NCI-H1436 (cell line): ENCODE measurements at places on chromosomes 7 and 10.

DNA sequence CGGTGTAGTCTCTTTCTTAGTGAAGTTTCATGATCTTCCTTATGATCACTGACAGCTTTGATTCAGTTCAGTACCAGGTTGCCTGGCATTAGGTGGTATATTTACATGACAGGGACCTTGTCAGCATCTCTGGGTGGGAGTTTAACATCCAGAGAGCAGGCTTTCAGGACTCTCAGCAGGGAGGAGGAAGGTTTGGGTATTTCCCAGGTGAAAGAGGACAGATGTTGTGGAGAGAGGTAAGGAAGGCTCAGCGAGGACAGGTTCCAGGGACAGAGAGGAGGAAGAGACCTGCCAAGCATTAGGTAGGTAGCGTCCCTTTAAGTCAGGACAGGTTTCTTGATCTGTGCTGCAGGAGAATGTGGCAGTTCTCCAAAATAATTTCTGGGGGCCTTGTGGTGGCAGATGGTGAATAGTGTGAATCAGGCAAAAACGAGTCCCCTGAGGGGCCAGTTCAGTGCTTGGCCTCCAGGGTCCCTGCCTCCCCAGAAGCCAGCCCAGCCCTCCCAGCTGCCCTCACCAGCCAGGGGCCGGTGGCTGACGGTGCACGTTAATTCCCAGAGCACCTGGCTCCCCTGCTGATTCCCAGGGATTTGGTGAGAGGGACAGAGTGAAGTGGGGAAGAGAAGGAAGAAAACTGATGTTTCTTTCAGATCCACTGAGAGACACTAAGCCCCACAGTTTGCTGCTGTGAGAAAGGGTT, 82.0 kb downstream of the VWC2 start:
- no peak for DNase-seq

DNA sequence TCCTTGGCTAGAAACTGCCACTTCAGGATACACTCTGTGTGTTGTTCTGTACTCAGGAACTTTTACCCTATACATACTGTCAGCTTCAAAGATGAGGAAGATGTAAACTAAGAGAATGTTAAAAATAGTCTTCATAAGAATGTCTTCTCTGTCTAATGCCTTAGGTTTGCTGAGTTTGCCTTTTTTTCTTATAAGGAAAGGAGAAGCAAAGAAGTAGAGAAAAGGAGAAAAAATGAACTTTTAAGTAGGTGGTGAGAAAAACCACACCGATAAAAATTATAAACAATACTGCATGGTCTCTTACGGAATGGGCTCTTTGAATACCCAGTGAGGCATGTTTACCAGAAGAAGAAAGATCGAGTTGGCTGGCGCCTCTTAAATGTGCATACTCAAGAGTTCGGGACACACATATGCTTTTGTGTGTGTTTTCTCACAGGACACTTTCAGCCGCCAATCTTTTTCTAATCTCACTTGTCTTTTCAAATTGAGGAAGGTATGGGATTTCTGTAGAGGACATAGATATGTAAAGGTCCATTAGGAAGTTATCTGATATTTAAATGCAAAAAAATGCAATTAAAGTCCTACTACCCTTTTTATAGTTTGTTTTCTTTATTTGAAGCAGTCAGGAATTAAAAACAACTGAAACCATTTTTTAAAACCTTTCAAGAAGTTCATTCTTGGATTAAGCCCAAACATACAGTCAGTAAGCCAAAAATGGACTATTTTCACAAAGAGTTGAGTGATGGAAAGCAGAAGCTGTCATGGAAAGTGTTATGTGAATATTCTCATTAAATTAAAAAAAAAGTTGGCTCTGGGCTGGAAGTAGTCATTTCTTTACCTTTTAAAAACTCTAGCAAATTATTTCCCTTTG, 100.6 kb upstream of the MDFIC start:
- no peak for DNase-seq

DNA sequence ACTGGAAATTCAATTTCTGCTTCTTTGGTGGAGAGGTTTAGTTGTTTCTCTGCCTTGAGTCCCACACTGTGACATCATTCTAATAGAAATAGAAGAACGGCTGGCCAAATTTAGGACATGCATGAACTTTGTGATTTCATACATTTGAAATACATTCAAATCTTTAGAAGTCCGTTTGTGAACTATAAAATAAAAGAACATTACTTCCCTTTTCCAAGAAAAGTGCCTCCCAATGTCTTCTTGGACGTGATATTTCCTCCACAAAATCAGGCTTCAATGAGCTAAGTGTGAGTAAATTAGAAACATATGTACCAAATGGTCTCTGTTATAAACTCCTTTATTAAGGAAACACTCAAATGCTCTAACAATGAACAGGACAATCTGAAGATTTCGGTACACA, 314.5 kb upstream of the AKR1E2 start:
- no peak for DNase-seq

DNA sequence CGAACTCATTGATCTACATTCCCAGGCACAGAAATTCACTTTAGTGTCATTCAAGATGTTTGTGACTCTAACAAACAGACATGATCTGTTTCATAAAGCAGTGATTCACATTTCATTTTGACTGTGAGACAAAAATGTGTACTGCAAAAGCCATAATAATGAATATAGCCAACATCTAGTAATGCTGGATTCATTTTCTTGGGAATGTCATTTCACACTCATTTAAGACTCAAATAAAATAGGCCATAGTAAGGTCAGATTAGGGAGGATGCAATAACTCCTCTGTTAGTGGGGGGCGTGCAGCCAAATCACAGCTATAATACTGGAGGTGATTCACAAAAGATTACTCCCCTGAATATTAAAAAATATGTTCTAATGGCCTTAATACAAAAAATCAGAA, 566.6 kb upstream of the ZWINT start:
- no peak for DNase-seq

DNA sequence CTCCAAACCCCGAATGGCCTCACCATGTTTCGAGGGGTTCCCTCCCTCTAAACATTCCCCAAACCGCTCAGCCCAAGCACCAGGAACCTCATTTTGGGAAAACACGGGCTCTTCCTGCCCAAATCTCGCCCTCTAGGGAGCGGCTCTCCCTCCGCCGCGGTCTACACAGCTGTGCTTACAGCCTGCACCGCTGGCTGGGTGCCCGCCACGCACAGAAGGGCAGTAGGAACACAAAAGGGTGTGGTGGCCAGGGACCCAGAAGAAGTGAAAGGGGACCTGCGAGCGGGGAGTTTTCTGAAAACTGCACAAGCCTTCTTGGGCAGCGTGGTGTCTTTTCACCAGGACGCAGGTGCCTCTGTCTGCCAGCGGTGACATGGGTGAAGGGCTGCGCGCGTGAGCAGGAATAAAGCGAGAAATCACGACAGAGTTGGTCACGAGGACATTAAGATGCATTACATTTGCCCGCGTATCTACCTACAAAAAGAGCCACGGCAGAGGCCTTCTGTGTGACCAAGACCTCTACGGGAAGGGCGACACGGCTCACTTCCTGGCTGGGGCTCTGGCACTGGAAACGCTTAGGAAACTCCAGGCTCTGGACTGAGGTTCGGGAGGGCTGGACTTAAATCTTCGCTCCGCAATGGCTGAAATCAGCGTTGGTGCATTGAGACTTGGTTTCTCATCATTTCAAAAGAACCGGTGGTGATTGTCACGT, 171.7 kb downstream of the LSM5 start:
- no peak for DNase-seq

DNA sequence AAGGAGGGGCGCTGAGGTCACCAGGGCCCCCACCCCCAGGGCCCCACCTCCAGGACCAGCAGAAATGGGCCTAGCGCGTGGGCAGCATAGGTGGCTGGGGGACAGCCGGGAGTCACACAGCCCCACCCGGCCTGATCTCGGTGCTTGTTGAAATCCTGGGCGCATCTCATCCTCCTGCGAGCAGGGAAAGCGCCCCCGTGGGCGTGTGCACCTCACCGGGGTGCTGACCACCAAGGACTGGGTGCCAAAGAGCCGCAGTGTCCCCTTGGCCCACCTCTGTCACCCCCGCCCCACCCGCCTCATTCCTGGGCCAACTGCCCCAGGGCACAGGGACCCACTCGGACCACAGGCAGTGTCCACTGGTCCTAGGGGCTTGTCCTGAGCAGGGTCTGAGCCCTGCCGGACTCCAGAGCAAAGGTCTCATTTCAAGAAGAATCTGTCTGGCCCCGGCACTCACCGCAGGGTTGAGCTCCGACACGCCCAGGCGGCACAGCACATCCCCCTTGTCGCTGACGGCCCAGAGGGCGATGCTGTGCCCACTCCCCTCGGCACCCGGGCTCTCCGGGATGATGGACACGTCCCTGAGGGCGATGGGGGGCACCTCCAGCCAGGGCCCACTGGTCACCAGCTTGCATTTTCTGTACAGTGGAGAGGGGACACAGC, 11.4 kb downstream of the BHLHA15 start:
- no peak for DNase-seq

DNA sequence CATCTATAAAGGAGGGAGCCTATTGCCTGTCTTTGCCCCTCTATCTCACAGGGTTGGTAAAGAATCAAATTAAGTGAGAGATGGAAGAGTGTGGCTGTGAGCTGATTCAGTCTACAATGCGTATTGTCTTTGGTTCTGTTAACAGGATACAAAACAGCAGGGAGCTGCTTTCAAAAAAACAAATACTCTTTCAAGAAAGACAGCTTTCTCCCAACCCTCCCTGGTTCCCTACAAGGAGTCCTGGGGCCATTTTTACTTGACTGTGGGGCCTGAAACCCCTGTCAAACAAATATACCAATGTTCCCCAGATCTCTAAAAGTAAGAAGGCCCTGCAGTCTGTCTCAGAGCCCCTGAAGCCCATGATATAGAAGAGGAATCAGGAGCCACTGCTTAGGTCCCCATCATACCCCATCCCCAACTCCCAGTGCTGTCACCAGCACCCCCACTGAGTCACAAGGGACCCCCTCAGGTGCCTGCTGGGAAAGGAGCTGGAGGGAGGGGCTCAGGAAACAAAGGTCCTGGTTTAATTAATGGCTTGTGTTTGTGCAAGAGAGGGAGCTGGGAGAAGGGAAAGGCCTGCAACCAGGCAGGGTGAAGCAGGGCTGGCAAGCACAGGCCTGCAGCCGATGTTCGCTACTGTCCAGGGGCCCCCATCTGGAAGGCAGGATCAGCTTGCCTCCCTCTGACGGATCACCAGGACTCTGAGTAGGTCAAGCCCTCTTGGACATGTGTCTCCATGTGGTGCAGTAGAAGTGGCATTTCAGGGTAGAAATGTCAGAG, 182.0 kb upstream of the GHITM start:
- DNase-seq, result no peak

- DNase-seq, result no peak
These were observed 78.5 kb upstream of the LANCL2 start for GRCh38 chr7:55286666-55287065.

DNA sequence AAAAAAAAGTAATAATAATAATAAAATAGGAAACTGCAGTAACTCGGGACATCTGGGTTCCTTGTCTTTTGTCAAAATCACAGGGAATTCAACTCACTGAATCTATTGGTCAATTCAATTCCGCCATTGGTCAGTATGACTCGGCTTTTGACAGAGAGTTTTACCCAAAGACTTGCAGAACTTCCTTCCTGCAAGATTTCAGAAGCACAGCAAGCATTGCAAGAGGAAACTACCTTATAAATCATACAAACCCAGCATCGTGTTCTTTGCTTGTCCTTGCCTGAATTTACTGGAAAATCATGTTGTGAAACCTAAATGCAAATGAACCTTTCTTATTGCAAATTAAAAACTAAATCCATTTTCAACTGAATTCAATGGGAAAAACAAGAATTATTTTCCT, 15.5 kb downstream of the KLF6 start:
- no peak for DNase-seq

GRCh38 chr7:122199171-122199570, 55.1 kb upstream of the AASS start:
- DNase-seq, result no peak

- DNase-seq, result no peak
These were observed 239.2 kb downstream of the GPAM start for GRCh38 chr10:111944331-111944730.

- no peak for DNase-seq
These were observed 408.7 kb upstream of the ADARB2 start for GRCh38 chr10:2145926-2146478.

GRCh38 chr10:104277785-104278184, 8.8 kb downstream of the GSTO2 start:
- DNase-seq, result no peak

GRCh38 chr10:129641982-129642381, 174.9 kb downstream of the MGMT start:
- no peak for DNase-seq

GRCh38 chr7:44383566-44383965, 58.2 kb upstream of the CAMK2B start:
- no peak for DNase-seq

DNA sequence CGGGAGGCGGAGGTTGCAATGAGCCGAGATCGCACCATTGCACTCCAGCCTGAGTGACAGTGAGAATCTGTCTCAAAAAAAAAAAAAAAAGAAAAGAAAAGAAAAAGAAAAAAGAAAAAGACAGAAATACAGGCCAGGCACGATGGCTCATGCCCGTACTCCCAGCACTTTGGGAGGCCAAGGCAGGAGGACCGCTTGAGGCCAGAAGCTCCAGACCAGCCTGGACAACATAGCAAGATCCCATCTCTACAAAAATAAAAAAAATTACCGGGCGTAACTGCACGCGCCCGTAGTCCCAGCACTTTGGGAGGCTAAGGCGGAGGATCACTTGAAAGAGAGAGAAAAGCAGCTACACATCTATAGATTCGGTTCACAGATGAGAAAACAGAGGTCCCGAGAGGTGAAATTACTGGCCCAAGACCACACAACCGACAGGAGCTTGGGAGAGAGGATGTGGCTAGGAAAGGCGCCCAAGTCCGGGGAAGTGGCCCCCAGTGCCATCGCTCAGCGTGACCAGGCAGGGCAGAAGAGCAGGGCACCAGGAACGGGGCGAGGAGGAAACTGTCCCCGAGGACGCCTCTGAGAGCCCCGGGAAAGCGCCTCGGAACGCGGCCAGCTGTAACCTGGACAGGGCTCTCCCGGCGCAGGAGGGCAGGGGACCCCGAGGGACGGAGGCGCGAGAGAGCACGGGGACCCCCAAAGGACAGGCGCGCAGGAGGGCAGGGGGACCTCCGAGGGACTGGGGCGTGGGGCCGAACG, 612 bp downstream of the SNX8 start:
- no peak for DNase-seq

- DNase-seq, result peak; percentile 19
These were observed 6.8 kb downstream of the CYP26A1 start for GRCh38 chr10:93080350-93081046.

DNA sequence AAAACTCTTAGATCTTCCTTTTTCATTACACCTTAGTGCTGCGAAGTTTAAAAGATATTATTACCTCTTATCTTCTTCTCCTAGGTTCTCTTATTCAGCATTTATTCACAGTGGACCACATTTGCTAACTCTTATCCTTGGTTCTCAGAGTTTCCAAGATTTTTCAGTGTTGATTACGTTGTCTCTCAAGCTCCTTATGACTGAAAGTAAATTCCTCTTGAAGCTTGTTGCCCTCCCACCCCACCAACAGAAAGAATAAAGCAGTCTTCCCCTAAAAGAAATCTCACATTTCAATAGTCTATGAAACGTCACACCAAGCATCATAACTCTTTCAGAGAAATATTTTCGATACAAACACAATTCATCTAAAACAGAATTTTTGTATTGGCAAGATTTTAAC, 362.5 kb downstream of the MAGI2 start:
- no peak for DNase-seq

- no peak for DNase-seq
These were observed 15.8 kb downstream of the VENTX start for GRCh38 chr10:133253361-133253955.

GRCh38 chr10:78416031-78417011, 382.7 kb downstream of the RPS24 start:
- no peak for DNase-seq

GRCh38 chr10:2610946-2611345, 456.4 kb upstream of the PFKP start:
- DNase-seq, result peak; percentile 94

GRCh38 chr10:11209830-11210181, 192.1 kb downstream of the CELF2 start:
- DNase-seq, result no peak

GRCh38 chr10:62188021-62188616, 80.5 kb downstream of the RTKN2 start:
- no peak for DNase-seq
